ENCODE measurements at places on chromosomes 2 and 18. TPM values are rescaled to one million over a fixed set of nuclear protein-coding genes. Genes with fewer than 3 reads are reported as not detected.

DNA sequence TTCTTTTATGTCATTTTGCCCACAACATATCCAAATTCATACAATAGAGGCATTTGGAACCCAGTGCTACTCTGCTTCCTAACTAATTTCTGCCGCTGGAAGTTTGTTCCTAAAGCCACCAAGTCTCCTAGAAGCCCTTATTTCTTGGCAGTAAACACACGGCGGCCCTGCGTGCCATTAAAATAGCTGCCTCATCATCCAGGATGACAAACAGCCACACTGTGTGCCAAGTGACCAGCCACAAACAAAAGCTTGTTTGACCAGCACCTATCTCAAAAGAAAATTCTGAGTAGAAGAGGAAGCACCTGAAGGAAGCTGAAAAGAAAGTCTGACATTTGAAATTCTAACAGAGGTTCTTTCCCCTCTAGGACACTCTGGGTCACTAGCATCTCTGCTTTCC is 64.2 kb downstream of the BCL11A start:
- no peak overlapping the region for H3K4me3 ChIP-seq
- DNase-seq = no peak
- no peak overlapping the region for H3K27ac ChIP-seq
- peaks cover 1% of the 10 kb centered on the region for H3K27me3 ChIP-seq
- peaks cover 12% of the 10 kb centered on the region for H3K4me1 ChIP-seq
- no peaks in the 10 kb centered on the region for H3K36me3 ChIP-seq

DNA sequence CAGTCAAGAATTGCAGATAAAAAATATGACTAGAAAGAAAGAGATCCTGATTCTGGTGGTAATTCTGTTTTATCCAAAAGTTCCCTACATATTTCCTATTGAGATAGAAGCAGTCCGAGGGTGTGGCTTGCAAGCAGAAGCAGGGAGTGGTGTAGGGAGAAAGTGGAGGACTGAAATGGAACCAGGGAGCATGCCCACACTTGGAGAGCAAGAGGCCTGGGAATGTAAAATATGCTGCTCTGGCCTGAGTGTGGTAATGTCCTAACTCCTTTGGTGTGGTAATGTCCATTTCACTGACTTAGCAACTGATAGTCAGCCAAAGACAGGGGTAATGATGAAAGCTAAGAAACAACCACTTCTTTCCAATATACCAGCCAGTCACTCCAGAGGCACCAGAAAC is 30.1 kb upstream of the FMNL2 start:
- no peak overlapping the region for H3K4me3 ChIP-seq
- no peaks in the 10 kb centered on the region for H3K36me3 ChIP-seq
- peaks cover 23% of the 10 kb centered on the region for H3K27me3 ChIP-seq
- peaks cover 3% of the 10 kb centered on the region for H3K4me1 ChIP-seq

GRCh38 chr18:67694787-67695186 is 178.3 kb upstream of the DSEL start:
- H3K4me3 ChIP-seq = no peak overlapping the region
- DNase-seq = no peak
- no peaks in the 10 kb centered on the region for H3K36me3 ChIP-seq

- peaks cover 81% of the 10 kb centered on the region for H3K36me3 ChIP-seq
- no peaks in the 10 kb centered on the region for H3K27me3 ChIP-seq
- H3K4me3 ChIP-seq = no peak overlapping the region
- H3K4me1 ChIP-seq = peaks cover 17% of the 10 kb centered on the region
These were observed 61.9 kb downstream of the EIF5B start for GRCh38 chr2:99399063-99399462.

SNORC gene
- total RNA-seq = 48.5 TPM

ASXL3 gene
- not detected for total RNA-seq

DNA sequence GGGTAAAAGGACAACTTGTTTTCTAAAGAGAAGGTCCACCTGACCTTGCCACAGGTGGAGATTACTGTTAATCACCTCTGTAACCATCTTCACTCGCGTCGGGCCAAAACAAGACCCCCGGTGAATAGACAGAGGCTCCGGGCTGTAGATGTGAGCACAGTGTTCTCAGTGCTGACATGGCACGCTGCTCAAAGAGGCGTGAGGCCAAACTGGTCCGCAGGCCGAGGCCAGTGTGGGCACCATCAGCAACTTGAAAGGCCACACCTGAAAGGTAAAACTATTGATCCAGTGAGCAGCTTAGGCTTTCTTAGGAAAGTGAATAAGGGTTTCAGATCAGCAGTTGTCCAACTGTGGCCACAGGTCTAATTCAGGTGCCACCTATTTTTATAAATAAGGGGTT is 75.1 kb downstream of the MYT1L start:
- no peaks in the 10 kb centered on the region for H3K27me3 ChIP-seq
- no peak overlapping the region for H3K27ac ChIP-seq
- no peak overlapping the region for H3K4me3 ChIP-seq
- DNase-seq = no peak
- no peaks in the 10 kb centered on the region for H3K36me3 ChIP-seq
- no peaks in the 10 kb centered on the region for H3K4me1 ChIP-seq

DNA sequence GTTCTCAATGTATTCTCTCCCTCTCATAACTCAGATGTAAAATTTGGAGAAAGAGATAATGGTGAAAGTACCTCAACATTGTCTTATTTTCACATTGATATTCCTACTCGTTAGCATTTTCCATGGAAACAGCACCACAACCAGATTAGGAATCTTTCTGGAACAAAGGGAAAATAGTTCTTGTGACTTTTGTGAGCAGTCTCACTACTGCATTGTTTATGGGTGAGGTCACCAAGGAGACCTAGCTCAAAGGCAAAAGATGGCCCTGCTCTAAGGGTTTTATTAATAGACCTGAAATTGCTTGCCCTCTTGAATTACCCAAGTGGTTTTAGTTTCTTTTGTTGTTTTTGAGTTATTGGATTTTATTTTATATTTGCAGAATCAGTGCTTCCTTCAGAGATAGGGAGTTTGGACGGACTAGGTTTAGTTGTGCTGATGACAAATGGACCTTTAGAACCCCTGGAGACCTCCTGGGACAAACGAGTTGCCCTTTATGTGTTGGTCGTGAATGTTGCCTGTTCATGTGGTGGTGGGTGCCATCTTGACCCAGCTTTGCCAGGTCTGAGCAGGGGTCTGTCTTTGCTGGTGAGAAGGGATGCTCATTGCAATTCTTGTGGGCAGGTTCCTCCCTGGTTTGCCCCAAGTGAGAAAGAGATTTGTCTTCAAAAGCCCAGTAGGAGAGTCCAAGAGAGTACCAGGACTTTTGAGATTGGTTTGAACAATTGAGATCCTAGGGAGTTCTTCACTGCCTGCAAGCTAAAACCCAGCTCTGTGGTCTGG is 58.1 kb downstream of the INPP4A start:
- no peaks in the 10 kb centered on the region for H3K27me3 ChIP-seq
- no peak overlapping the region for H3K4me3 ChIP-seq
- H3K4me1 ChIP-seq = no peaks in the 10 kb centered on the region
- no peak overlapping the region for H3K27ac ChIP-seq

- no peaks in the 10 kb centered on the region for H3K27me3 ChIP-seq
- no peak for DNase-seq
- H3K4me3 ChIP-seq = no peak overlapping the region
- H3K4me1 ChIP-seq = no peaks in the 10 kb centered on the region
These were observed 243.8 kb downstream of the TSN start for GRCh38 chr2:121999264-121999663.

Measured in HepG2 (cell line).